Ovary (tissue), 10 donors: ENCODE measurements at places on chromosomes 3 and 15. TPM values are rescaled to one million over a fixed set of nuclear protein-coding genes. Genes with fewer than 3 reads are reported as not detected.

Gene MYLK
- 50.2 TPM for total RNA-seq

- DNase-seq = no peak
Measured at GRCh38 chr15:95653361-95653805, 677.1 kb upstream of the NR2F2 start.

Gene ADCY5
- total RNA-seq = 10.1 TPM

DNA sequence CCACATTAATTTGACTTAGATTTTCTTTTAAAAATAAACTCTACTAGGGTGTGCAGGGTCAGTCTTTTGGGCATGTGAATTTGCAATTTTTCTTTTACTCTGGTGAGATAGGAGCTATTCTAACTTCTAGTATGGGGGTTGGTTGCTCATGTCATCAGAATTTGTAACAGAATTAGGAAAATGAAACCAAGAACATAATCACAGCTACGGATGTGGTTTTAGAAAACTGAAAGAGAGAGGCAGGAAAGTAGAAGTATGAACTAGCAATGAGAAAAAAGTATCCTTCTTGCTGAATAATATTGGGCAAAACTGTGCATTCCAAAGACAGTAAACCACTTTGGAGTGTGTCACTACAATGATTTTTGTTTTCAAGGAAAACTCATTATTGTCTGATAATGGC is 43.3 kb downstream of the ADPGK start:
- no peak for DNase-seq

DNA sequence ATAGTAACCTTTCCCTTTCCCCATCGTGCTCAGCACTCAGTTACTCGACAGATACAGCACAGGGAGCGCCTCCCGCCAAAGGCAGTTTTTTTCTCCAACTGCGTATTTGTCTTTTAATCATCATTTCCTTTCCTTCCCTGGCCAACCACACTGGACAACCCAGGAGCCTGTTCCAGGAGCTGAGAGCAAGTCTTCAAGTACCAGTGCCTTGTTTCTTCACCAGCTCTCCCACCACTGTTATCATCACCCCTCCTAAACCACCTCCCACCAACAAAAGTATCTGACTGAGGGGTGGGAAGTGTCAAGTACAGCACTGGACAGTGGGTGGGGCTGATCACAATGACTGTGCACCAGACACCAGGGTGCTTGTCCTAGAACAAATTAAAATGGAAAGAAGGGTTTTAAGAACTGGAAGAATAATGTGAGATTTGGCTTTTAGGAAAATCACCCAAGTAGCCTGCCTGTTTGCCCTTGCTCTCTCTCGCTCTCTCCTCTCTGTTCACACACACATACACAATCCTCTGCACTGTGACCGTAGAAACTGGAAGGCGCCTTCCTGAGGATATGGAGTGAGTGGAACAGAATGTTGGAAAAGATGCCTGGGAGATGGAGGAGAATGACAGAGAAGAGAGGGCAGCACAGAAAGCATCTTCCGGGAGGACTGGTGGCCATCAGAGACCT is 126.3 kb downstream of the TNIK start:
- no peak for DNase-seq

Gene CCR9
- not detected for total RNA-seq

- DNase-seq = no peak
Measured at GRCh38 chr15:29682781-29683180, 139.5 kb downstream of the TJP1 start.

DNA sequence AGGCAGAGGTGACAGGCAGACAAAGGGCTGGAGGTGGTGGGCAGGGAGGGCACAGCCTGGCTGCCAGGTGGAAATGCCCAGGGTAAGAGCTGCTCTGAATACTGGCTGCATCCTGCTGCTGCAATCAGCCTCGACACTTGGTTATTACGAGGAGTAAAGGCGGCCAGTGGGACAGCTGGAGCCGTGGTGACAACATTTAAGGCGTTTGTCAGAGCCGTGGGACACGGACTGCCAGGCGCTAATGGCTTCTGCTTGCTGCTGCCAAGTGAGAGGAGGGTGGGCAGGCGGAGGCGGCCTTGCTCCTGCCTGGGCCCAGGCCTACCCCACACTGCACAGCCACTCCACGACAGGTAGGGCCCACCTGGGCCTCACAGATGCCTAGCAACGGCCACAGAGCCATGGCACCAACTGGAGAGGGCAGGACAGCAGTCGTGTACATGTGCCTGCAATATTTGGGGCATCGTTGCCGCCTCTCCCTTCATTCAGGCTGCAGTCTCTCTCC is 49.2 kb upstream of the TMEM115 start:
- DNase-seq = no peak

Gene CX3CR1
- 0.12 TPM for total RNA-seq

DNA sequence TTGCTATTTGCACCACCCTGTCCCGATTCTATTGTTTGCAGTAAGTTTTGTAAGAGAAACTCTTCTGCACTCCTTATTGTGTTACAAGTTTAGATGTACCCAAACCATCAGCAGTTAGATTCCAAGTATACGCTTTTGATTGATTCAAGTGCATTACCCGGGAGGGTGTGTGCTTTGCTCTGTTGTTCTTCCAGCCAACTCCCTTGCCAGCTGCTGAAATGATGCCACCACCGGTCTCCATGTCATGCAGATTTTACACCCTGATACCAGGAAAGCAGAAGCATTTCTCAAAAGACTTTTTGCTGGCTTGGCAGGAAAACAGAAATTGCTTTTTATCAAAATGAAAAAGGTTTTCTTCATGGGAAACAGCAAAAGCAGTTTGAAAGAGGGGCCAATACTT is 1006.6 kb upstream of the CFAP20DC start:
- DNase-seq = no peak

GRCh38 chr3:38643592-38643991 is 5.9 kb downstream of the SCN5A start:
- DNase-seq = no peak

GRCh38 chr3:99541181-99541580 is 97.2 kb upstream of the COL8A1 start:
- DNase-seq = no peak

- peak; percentile 19 for DNase-seq
Measured at GRCh38 chr3:113626503-113627371, 69.7 kb downstream of the USF3 start.

Gene AP4E1
- total RNA-seq = 12.7 TPM

- DNase-seq = no peak
Measured at GRCh38 chr3:122081543-122082247, 26.5 kb downstream of the CD86 start.

DNA sequence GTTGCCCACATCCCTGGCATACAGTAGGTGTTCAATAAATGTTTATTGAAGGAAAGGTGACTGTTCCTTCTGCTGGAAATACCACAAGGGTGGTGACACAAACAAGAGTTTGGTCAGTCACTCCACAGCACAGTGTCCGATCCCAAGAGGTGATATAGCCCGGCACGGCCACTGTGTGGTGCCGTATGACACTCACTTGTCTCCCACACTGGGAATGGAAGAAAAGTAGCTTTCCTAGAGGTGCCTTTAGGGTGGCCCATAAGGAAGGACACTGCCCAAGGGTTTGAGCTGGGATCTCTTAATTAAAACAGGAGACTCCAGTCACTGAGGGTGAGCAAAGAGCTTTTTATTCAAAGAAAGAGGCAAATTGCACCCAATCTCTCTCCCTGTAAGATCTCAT is 40.5 kb downstream of the TGM4 start:
- DNase-seq = no peak

Gene TRH
- 0.81 TPM for total RNA-seq

Gene ILDR1
- total RNA-seq = not detected

GRCh38 chr15:98292442-98293240 is 332.1 kb downstream of the ARRDC4 start:
- DNase-seq = no peak

Gene SERPINI2
- 8.8 TPM for total RNA-seq

DNA sequence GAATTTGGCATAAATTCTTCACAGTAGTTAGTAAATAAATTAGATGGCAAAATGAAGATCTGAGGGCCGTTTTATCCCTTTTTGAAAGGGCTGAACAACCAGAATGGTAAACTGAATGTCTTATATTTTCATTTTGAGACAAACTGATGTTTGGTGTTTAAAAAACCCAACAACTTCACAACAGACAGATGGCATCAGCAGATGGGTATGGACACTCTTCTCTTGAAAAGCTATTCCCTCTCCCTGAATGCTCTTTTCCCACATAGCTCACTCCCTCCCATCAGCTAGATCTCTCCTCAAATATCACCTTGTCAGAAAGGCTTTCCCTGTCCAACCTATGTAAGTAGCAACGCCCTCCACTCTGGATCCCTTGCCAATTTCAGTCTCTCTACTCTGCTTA is 33.3 kb downstream of the EMC4 start:
- DNase-seq = no peak

- no peak for DNase-seq
Measured at GRCh38 chr15:93372208-93372864, 283.3 kb upstream of the RGMA start.

Gene IGSF11
- total RNA-seq = 14.3 TPM

GRCh38 chr3:131091768-131092167 is 65.1 kb downstream of the NEK11 start:
- no peak for DNase-seq

Gene NAALADL2
- 21.8 TPM for total RNA-seq

- DNase-seq = peak; percentile 29
Measured at GRCh38 chr3:156150434-156151066, 30.2 kb downstream of the KCNAB1 start.

DNA sequence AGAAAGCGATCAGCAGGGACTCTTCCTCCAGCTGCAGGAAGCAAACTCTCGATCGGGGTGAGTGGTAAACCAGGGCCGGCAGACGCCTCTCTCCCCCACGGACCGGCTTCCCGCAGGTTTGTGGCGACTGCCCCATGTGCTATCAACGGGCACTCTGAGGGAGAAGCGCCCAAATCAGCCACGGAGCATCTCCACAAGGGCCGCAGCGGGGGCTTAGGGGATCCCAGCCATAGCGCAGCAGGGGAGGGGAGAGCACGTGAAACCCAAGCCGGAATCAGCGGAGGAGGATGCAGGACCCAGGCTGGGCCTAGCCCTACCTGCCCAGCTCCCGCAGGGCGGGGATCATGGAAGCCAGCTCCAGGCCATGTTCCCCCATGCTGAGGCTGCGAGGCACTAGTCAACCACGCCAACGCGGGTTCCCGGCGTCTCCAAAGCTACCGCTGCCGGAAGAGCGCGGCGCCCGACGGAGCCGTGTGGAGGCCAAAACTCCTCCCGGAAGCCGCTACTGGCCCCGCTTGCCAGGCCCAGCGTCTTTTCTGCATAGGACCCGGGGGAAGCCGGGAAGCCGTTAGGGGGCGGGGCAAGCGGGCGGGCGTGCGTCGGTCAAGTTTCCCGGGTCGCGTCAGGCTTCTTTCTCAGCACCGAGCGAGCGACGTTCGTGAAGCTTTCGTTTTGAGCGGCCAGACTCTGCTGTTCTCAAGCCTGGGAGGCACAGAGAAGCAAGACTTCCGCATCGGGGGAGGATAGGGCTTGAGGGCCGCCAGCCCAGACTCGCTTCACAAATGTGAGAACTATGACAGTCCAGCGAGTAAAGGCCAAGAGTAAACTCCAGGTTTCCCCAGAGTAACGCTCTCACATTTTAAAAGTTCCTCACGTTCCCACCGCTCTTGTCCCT is at the start of gene ATR:
ATR (minus strand) TSS at position 405 of the 895 bp plus-strand sequence; CDS start at position 376, 29 bp downstream.
- peak; percentile 96 for DNase-seq

GRCh38 chr3:103906304-103906703 is 1460.4 kb upstream of the ALCAM start:
- DNase-seq = no peak

- DNase-seq = no peak
Measured at GRCh38 chr15:66778314-66778665, 76.3 kb downstream of the SMAD6 start.

DNA sequence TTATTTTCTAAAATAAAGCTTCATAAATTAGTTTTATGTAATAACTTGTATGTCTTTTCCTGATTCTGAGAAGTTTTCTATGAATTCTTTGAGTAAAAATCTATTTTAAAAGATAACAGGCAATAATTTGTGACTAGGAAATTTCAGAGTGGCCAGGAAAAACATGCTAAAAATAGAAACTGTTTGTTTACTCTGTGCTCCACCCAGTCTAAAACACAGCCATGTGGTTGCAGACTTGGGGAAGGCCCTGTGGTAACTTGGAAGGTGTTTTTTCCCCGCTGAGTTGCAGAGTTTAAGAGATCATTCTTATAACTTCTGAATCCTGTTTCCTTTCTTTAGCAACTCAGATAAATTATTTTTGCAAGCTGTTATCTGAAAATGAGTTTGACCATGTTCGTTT is 21.9 kb downstream of the PLCL2 start:
- DNase-seq = no peak

DNA sequence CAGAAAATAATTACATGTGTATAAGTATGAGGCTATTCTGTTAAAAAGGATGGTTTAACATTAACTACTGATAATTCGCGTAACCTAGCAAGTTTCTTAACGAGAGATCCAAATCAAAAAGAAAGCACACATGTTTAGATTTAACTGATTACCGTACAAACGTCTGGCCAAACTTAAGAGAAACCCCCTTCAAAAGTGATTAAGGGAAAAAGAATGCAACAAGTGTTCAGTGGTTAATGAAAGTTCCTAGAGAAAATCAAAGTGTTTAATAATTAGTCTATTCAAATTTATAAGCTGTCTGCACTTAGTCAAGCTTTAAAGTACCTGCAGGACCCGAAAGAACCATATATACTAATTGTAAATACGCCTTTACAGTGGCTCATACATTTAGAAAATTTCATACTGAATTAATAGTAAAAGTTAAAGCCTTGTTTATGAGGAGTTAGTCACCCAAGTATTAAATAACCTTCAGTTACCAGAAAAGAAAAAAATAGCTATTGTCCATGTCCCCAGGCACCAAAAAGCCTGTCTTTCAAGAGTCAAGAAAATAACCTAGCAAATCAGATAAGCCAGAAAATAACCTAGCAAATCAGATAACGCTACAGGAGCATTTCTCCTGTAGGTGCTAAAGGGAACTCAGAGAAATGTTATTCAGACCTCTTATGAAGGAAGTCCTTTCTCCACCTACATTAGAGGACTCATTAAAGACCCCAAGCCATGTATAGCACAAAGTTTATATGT is 34.6 kb downstream of the ZNF589 start:
- no peak for DNase-seq

Gene FBXW12
- total RNA-seq = 0.22 TPM

DNA sequence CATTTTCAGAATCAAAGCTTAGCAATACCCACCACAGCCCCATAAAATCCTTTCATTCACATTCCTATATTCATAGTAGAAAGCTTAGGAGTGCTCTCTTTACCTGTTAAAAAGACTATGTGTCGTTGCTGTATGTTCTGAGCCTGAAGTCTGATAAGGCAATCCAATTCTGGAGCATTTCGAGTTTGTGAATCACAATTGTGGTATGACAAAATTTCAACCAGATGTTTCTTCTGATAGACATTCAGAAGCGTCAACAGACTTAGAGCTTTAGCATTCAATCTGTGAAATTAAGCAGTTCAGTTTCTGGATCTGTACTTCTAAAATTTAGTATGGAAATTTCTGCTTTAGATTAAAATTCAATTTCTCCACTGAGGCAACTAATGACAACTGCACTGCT is 58.3 kb downstream of the TASOR start:
- DNase-seq = no peak

DNA sequence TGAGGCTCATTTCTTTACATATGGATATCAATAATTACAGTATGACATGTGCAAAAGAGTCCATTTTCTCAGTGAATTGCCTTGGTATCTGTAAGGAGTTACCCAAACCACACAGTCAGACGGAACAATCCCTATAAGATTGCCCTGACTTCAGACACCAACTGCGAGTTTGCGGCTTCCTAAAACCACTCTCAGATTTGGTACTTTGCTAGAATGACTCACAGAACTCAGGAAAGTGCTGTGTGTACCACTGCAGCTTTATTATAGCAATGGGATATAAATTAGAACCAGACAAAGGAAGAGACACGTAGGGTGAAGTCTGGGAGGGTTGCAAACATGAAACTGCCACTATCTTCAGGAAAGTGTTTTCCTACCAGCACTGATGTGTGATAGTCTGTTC is 45.8 kb upstream of the ATP13A3 start:
- no peak for DNase-seq

Gene RASGRF1
- total RNA-seq = 1.1 TPM

GRCh38 chr3:184382326-184383032 is 2.6 kb downstream of the CHRD start:
- no peak for DNase-seq
